ENCODE measurements at places on chromosomes 2 and 18. TPM values are rescaled to one million over a fixed set of nuclear protein-coding genes. Genes with fewer than 3 reads are reported as not detected.

DNA sequence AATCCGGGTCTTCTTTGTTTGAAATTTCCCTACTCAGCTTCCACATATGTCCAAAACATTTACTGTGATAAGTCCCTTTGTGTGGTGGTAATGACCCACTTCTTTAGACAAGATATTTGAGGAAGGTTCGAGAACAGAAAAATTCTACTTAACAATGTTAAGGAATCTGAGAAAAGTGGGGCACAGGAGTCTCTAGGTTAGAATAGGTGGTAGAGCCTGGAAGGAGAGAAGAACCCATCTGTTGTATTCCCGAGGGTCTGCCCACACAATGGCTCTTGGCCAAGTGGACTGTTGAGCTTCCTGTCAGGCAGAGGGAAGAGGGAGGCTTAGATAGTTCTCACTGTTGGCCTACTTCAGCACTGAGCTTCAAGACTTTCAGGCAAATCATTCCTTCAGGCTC lies 4.3 kb downstream of the IGFBP2 start:
- H3K27me3 ChIP-seq: no peaks in the 10 kb centered on the region
- peak overlapping the region; percentile 71 for H3K27ac ChIP-seq
- no peaks in the 10 kb centered on the region for H3K36me3 ChIP-seq
- H3K4me3 ChIP-seq: no peak overlapping the region

DNA sequence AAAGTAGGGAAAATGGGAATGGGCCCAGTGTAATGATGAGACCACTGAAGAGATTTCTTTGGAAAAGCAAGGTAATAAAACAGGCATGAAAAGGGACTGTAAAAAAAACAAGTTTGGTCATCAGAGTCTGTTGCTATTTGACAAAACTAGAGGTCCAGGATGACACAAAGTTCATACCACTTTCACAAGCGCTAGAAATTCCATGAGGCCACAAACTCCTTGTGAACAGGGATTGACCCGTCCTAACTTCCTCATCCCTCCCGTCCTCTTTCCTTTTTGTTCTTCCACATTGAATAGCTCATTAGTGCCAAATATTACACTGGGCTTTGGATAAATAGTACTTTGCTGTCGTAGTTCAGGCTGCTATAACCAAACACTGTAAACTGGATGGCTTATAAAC lies 188.8 kb upstream of the EPC2 start:
- H3K4me3 ChIP-seq: no peak overlapping the region
- DNase-seq: no peak
- H3K27me3 ChIP-seq: no peaks in the 10 kb centered on the region
- H3K27ac ChIP-seq: no peak overlapping the region

DNA sequence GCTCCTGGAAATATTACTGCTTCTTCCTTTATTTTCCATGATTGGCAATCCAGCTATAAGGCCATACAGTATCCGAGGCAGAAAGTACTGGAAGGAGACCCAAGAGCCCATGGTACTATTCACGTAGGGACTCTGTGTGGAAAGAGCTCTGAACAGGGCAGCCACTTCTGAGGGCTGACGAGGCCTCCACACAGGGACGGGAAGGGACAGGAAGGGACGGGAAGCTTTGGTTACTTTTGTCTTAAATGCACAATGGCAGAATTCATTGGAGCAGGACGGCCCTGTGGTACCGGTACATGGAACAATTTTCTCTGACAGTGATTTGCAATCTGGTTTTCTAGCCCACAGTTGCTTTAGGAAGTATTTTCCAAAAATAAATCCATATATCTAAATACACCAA lies 102.4 kb downstream of the MBP start:
- H3K4me3 ChIP-seq: no peak overlapping the region
- no peaks in the 10 kb centered on the region for H3K4me1 ChIP-seq
- H3K27me3 ChIP-seq: no peaks in the 10 kb centered on the region
- H3K27ac ChIP-seq: no peak overlapping the region

- peak; percentile 54 for DNase-seq
- H3K4me3 ChIP-seq: no peak overlapping the region
- H3K27me3 ChIP-seq: no peaks in the 10 kb centered on the region
- no peak overlapping the region for H3K27ac ChIP-seq
- no peaks in the 10 kb centered on the region for H3K4me1 ChIP-seq
Measured at GRCh38 chr18:11518788-11519685, 90.4 kb upstream of the SLC35G4 start.

DNA sequence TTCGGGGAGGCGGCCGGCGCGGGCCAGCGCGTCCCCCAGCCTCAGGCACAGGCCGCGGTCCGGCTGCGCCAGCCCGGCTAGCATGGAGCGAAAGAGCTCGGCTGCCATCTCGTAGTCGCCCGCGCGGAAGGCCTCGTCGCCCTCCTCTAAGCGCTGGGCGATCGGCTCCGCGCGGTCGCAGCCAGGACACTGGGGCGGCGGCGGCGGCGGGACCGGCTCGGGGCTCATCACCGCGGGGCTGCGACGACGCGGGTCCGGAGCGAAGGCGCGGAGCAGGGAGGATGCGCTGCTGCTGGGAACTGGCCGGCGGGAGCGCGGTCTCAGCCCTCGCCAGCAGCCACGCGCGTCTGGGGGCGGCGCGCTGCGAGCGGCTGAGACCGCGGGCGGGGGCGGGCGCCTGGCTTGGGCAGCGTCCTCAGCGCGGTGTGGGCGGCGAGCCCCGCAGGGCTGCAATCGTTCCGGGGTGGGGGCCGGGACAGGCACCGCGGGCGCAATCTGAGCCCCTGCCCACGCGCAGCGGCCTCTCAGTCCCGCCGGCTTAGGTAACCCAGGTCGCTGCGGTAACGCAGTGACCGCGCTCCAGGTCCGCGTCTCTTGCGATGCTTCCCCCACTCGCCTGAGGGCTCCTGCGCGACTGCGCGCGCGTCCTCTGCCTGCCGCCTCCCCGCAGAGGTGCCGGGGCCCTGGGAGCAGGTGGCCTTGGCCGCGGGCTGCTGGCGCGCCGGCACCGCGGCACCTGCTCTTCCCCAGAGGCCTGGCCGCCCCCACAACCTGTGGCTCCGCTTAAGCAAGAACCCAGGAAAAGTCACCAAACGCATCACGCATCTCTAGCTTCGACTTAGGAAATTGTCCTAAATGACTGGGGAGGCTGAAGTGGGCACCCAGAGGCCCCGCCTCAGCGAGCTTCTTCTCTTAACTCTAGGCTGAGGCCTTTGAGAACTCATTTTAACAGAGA lies at the start of gene LONRF2:
Gene LONRF2, minus strand, starts transcription at position 636 of the 955 bp plus-strand sequence. Its CDS starts 408 bp downstream, at position 228.
- no peaks in the 10 kb centered on the region for H3K36me3 ChIP-seq
- H3K27me3 ChIP-seq: no peaks in the 10 kb centered on the region
- peak within 1 kb of the TSS; percentile 42 for H3K4me3 ChIP-seq

DNA sequence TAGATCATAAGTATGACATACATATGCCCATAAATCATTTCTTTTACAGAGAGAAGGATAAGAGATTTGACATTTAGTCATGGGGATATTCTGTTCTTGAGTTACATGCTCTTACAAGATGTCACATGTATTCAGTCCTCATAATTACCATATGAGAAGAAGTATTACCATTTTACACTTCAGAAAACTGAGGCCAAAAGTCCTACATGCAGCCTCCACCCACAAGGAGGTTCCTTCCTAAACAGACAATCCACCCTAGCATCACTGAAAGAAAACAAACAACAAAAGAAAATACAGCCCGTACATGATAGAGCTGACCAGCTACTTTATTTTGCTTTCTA lies 335.1 kb downstream of the SETBP1 start:
- H3K27me3 ChIP-seq: no peaks in the 10 kb centered on the region
- DNase-seq: no peak
- no peaks in the 10 kb centered on the region for H3K36me3 ChIP-seq
- H3K4me1 ChIP-seq: peaks cover 8% of the 10 kb centered on the region
- no peak overlapping the region for H3K27ac ChIP-seq

- H3K4me3 ChIP-seq: no peak overlapping the region
- no peak overlapping the region for H3K27ac ChIP-seq
- no peaks in the 10 kb centered on the region for H3K4me1 ChIP-seq
- DNase-seq: no peak
- no peaks in the 10 kb centered on the region for H3K36me3 ChIP-seq
- H3K27me3 ChIP-seq: no peaks in the 10 kb centered on the region
Measured at GRCh38 chr2:50607721-50608120, 424.2 kb downstream of the NRXN1 start.

GRCh38 chr2:130150181-130151144 lies 5.6 kb upstream of the CCDC74B start:
- no peaks in the 10 kb centered on the region for H3K27me3 ChIP-seq
- H3K27ac ChIP-seq: no peak overlapping the region
- peaks cover 3% of the 10 kb centered on the region for H3K36me3 ChIP-seq
- no peaks in the 10 kb centered on the region for H3K4me1 ChIP-seq
- no peak overlapping the region for H3K4me3 ChIP-seq

- peaks cover 46% of the 10 kb centered on the region for H3K27me3 ChIP-seq
- peak; percentile 64 for DNase-seq
- H3K4me3 ChIP-seq: peak overlapping the region; percentile 16
Measured at GRCh38 chr18:57437766-57438671, 2.8 kb downstream of the ONECUT2 start.

GRCh38 chr18:59957957-59958356 lies 58.2 kb downstream of the PMAIP1 start:
- no peak overlapping the region for H3K27ac ChIP-seq
- peaks cover 15% of the 10 kb centered on the region for H3K4me1 ChIP-seq
- no peak overlapping the region for H3K4me3 ChIP-seq
- H3K27me3 ChIP-seq: no peaks in the 10 kb centered on the region
- no peaks in the 10 kb centered on the region for H3K36me3 ChIP-seq

- H3K27ac ChIP-seq: no peak overlapping the region
- H3K4me3 ChIP-seq: no peak overlapping the region
- no peak for DNase-seq
Measured at GRCh38 chr18:58596265-58596681, 32.6 kb downstream of the ALPK2 start.

DNA sequence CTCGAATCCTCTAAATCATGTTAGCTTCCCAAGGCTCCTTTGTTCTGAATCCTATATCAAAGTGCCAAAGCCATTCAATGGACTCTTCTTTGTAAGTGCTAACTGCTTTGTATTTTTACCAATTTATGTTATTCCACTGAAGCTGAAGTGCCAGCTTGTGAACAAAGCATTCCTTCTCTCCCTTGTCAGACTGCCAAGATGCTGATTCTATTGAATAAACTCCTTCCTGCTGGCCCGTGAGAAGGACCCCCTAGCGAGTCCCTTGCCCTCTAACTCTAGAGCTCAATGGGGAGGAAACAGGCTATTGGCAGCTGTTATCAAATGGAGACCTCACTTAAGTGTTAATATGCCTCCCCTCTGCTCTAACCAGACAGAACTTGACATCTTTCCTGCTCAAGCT lies 1097.9 kb upstream of the CNTNAP5 start:
- no peaks in the 10 kb centered on the region for H3K36me3 ChIP-seq
- no peak overlapping the region for H3K4me3 ChIP-seq
- no peak overlapping the region for H3K27ac ChIP-seq
- DNase-seq: no peak
- no peaks in the 10 kb centered on the region for H3K4me1 ChIP-seq

B4GALT6 gene
- total RNA-seq: 0.66 TPM

SLC11A1 gene
- total RNA-seq: 3.0 TPM

RALBP1 gene
- 29.6 TPM for total RNA-seq

NPHP1 gene
- total RNA-seq: 1.3 TPM

PLB1 gene
- 1.0 TPM for total RNA-seq

RESP18 gene
- total RNA-seq: not detected
